Stimulated activated CD8-positive, alpha-beta memory T cell treated with anti-CD3 and anti-CD28 coated beads, Interleukin-7, amount 100 ng/mL, for 4 hours (primary cell): ENCODE measurements at places on chromosomes 3 and 15.

DNA sequence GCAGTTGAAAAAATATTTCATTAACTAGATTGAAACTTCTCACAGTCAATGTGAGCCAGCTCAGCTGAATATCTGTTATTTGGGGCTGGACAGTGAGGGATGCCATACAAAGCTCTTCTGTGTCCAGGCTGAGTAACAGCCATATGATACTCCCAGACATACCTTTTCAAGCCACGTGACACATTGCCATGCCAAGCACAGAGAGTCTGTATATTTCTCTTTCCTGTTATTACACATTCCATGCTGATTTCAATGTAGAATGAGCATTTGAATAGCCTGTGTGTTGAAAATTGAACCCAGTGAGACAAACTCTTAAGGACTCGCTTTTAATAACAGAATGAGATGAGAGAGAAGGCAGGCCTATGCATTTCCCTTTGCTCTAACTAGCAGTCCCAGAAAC lies 334.7 kb upstream of the RASGRP1 start:
- no peak for DNase-seq

DNA sequence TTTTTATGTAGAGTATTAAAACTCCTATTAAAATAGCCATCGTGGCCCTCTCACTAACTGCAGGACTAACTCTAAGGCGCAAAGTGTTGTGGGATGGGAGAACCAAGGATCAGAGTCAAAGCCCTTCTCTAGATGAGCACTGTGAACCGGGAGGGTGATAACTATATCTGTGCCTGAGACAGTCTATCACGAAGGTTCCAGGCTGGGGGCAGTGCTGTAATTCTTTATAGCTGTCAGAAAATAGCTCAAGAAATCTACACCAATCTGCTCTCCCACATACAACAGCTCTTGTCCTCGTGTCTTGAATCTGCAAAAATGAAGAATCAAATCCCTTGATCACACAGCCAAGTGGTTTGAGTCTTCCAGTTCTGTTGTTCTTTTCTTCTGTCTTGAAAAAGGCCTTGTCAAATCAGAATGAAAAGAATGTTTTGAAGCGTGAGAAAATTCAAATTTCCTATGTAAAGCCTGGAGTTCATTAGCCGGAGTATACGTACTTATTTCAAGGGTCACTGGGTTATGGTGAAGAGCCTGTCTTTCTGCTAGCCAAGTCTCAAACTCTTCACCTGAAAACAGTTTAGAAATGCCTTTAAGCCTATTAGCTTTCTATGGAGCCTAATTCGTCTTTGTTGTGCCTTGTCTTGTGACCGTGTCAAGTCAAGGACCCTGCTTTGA lies 185.3 kb upstream of the NECTIN3 start:
- no peak for DNase-seq

DNA sequence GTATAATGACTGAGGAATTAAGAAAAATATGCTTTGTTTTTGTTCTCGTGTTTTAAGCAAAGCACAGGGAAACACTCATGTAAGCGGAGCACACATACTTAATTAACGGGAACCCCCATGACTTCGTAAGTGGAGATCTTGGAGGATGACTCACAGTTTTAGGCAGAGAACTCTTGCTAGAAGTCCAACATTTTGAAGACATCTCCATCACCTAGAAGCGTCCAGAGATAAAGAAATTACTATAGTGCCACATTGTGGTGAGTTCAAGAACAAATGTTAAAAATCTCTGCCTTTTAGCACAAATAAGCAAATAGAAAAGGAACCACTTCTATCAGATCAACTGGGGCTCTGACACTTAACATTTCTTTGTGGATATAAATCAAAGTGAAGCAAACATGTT lies 194.1 kb upstream of the ARHGEF26 start:
- DNase-seq, result no peak

GRCh38 chr3:157445857-157446256 lies 9.2 kb downstream of the PTX3 start:
- no peak for DNase-seq

GRCh38 chr3:128080323-128081080 lies 28.3 kb downstream of the SEC61A1 start:
- DNase-seq, result no peak

GRCh38 chr3:44359146-44359751 lies 20.7 kb downstream of the TCAIM start:
- no peak for DNase-seq

DNA sequence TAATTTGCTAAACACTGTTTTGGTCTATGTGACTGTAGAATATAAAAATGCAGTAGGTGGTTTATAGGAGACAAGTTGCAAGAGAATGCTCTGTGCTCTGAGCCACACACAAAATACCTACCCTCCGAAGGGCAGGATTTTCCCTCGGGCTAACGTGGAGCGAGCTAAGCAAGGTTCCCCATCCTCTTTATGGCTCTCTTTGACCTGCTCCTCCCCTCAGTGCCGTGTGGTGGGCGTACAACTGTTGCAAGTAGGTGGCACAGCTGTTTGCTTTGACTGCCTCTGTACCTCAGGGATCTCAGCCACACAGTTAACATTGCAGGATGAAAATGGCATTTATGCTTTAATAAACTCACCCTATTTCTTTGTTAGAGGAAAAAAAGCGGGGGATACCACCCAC lies 339.1 kb downstream of the SATB1 start:
- DNase-seq, result no peak

DNA sequence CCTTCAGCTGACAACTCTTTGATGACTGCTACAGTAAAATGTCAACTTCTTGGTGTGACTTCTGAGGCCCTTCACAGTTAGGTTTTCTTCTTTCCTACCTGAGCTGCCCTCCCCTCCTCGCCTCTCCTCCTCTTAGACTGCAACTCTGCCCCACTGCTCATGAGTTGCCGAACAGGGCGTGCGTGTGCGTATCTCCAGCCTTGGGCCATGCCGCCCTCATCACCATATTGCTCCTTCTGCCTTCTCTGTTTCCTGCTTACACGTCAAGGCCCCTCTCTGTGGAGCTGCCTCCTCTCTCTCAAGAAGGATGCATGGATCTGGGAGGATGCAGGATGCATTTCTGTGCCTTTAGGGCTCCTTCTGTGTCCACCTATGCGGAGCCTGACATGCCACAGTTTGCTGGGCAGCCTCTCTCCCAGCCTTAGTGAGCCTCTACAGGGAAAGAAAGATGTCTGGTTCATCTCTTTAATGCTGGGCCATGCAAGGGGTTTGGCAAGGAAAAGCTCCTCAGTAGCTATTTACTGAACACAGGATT lies 205.9 kb downstream of the RPLP1 start:
- DNase-seq, result no peak

GRCh38 chr3:164040991-164041390 lies 1037.3 kb downstream of the SI start:
- DNase-seq, result no peak

- DNase-seq, result no peak
Observed at GRCh38 chr15:91258415-91258759, 158.3 kb downstream of the SV2B start.

DNA sequence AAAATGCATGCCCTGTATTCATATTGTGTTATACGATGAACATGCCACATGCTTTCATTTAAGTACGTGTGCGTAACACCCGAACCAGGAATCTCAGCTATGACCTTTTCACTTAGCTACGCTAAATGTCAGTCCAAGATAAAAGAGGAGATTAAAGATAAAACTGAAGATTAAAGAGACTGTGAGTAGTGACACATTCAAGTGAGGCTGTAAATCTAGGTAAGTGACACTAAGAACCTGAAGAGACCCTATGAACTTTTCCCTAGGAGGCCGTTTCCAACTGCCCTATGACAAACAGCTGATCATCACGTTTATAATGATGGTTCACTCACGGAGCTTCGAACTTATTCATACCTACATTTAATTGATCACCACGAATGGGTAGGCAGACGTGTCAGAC lies 32.2 kb downstream of the TFRC start:
- DNase-seq, result no peak

DNA sequence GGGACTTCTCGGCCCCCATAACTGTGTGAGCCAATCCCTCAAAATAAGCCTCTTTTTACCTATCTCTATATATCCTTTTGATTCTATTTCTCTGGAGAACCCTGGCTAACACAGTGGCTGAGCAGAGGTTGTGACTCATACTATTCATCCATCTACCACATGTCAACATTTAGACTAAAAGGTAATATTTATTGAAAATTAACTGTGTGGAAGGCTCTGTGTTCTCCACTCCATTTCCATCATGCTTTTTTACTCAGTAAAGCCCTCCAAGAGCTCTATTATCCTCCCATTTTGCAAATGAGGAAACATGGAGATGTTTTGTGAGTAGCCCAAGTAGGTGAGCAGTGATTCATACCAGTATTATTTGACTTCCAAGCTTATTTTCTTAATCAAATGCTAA lies 217.9 kb upstream of the DCBLD2 start:
- no peak for DNase-seq

DNA sequence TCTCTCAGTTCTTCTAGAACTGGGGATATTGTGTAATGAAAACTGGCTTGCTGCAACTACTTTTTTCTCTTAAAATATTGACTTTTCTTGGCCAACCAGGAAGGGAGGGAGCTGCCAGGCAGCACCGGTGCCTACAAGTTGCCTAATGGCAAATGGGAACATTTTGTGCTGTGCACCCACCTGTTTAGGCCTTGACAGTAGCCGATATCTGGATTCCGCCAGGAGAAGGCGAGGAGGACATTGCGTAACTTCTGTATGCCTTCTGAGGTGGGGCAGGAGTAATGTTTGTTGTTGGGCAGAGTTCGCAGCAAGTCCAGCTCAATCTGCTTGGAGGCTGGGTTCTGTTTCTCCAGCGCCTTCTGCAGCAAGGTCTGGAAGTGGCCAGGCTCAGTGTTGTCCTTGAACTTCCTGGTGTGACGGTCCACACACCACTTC lies 64.9 kb downstream of the TBC1D2B start:
- no peak for DNase-seq

DNA sequence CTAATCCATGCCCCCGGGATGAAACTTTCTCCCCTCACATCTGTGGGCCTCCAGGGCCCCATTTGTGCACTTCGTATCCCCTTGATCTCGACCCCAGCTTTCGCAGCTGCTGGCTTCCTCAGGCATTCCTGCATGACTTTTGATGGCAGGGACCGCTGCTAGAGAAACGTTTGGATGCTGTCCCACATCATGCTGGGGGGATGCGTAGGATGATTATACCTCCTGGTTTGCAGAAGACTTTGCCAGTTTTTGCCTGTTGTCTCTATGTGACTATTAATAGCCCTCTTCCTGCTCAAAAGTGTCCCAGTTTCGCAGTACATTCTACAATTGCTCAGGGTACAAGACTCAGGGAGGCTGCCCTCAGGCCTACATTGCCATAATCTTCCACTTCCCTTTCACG lies 10.4 kb upstream of the KCNAB1 start:
- no peak for DNase-seq

- no peak for DNase-seq
Observed at GRCh38 chr3:45113625-45114050, 32.5 kb downstream of the CDCP1 start.

DNA sequence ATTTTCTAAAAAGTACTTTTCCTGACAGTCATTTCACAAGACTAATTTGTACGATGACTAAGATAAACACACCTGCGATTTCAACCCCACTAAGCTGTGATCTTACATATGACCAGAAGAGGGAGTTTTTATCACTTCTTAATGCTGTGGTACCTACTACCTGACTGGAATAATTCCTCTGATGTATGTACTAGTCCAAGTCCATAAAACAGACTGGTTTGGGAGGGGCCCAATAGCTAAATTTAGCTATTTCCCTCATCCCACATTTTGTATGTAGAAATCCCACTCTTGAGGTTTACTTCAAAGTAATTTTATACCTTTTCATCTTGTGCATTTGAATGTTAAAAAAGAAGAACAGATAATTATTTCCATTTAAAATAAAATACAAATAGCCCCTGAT lies 49.7 kb upstream of the SCAANT1 start:
- no peak for DNase-seq

- DNase-seq, result no peak
Observed at GRCh38 chr15:36334059-36334458, 245.4 kb upstream of the CDIN1 start.

DNA sequence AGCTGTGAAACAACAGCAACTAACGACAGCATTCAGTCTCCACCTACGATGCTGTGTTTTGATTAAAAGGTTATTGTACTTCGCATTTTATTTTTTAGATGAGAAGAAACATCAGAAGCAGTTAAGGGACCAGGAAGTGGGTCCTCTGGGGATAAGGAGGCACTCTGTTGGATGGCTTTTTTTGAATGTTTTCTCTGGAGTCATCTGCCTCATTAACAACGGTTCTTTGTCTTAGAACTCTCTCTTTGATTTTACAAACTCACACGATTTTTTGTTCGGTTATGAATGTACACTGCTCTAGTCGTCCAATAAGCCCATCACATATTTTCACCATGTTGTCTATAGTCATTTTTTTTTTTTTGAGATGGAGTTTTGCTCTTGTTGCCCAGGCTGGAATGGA lies 36.0 kb upstream of the ARPIN start:
- DNase-seq, result no peak

GRCh38 chr3:129424185-129424841 lies 4.1 kb downstream of the EFCAB12 start:
- DNase-seq, result no peak
